ENCODE measurements at places on chromosomes 6 and 20. TPM values are rescaled to one million over a fixed set of nuclear protein-coding genes. Genes with fewer than 3 reads are reported as not detected.

The RBBP8NL gene
- 0.14 TPM for total RNA-seq

The CST1 gene
- total RNA-seq: not detected

The SLC26A8 gene
- total RNA-seq: not detected

The FOXS1 gene
- 0.17 TPM for total RNA-seq

The C20orf144 gene
- under 0.01 TPM for total RNA-seq

The COL9A3 gene
- total RNA-seq: not detected

The TSPO2 gene
- total RNA-seq: not detected

The GGT7 gene
- 19.6 TPM for total RNA-seq

The VSX1 gene
- total RNA-seq: not detected

The CDKAL1 gene
- 15.2 TPM for total RNA-seq

The PNRC1 gene
- 75.0 TPM for total RNA-seq

The MICA gene
- total RNA-seq: 32.3 TPM

Measured in mammary epithelial cell (primary cell).